Stimulated activated CD4-positive, alpha-beta T cell treated with anti-CD3 and anti-CD28 coated beads, Interleukin-2, amount 100 ng/mL, for 24 hours (primary cell): ENCODE measurements at places on chromosomes 12 and 14.

DNA sequence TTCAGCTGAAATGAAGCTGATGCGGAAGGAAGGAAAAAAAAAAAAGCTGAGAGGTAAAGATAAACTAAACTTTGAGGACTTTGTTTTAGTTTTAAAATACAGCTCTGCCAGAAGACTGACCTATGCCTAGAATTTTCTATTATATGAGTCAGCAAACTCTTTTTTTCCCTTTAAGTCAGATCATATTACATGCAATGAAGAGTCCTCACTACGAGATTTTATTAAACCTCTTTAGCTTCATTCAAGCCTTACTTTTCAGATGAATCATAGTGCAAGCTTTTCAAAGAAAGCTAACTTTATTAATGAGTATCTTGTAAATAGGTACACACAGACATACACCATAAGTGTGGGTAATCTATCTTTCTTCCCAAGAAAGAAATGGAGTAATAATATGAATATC lies 57.8 kb upstream of the FSCB start:
- no peak for DNase-seq

DNA sequence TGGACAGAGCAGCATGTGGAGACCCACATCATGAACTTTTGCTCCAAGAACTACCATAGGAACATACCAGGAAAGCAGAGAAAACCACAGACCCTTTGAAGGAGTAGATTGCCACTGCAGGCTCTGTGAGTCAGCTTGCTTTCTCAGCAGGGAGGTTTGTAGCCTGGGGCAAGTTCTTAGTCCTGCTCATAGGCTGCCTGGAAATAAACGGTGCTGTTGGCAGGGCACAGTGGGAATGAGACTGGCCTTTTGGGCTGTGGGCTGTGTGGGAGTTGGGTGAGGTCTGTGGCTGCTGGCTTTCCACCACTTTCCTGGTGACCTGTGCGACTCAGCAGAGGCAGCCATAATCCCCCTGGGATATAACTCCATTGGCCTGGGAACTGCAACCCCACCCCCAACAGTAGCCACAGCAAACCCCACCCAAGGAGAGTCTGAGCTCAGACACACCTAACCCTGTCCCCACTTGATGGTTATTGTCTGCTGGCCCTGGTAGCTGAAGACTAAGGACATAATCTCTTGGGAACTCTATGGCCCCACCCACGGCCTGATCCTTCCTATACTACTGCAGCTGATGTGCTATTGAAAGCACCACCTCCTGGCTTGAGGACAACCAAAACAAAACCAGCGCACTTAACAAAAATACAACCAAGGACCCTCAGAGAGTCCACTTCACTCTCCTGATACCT lies 192.1 kb upstream of the GARIN6 start:
- DNase-seq: no peak

DNA sequence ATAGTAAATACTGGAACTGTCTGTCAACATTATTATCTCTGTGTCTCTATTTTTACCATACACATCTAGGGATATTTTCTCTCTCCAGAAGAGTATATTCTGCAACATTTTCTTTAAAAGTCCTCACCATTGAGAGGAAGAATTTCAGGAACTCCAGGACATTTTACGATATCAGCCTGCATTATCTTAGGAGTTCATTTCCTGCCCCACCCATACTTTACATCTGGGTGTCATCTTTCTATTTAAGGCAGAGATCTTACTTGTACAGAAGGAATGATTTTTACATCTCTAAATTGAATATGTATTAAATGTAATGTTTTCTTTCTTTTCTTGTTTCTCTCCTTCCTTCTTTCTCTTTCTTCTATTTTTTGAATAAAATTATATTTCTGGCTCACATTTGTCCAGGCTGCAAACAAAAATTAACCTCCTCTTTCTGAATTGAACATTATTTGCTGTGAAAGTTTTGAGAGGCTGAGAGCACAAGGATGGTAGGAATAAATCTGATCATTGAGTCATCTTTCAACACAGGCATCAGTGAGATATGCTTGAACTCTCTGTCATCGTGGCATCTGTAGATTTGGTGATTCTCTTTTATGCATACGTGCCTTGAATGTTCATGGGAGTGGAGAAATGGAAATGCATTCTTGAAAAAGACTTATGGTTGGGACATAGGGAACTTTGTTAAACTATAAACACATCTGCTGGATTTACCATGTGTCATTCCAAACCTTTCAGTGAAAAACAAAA lies 753.6 kb downstream of the SLC16A7 start:
- no peak for DNase-seq

- DNase-seq: no peak
Measured at GRCh38 chr12:46664761-46665287, 161.0 kb downstream of the SLC38A4 start.

GRCh38 chr14:85313560-85314207 lies 216.3 kb upstream of the FLRT2 start:
- no peak for DNase-seq

- no peak for DNase-seq
Measured at GRCh38 chr12:89024580-89024979, 327.7 kb downstream of the DUSP6 start.

GRCh38 chr12:93297536-93297935 lies 80.2 kb upstream of the NUDT4 start:
- no peak for DNase-seq

DNA sequence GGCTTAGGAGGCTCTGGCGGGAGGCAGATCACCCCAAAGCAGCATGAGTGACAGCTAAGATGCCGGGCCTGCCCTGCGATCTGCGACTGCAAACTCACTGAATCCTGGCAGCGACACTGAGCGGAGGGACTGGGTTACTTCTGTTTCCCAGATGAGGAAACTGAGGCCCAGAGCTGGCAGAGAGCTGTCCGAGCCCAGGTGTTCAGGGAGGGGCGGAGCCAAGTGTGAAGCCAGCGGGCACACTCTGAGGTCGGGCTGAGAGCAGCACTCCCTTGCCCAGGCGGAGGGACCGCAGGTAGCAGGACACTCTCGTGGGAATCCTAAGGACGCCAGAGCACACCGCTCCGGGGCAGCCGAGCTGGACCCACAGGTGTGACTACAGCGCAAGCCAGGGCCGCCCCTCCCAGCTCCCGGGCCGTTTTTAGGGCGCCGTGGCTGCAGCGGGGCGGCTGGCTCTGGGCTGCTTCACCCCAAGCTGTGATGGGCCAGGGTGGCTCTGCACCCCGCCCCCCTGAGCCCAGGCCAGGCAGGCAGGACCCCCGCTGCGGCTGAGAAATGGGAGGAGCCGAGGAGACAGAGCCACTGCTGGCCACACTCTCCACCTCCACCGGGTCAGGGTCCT lies 27.4 kb downstream of the MMP17 start:
- no peak for DNase-seq

DNA sequence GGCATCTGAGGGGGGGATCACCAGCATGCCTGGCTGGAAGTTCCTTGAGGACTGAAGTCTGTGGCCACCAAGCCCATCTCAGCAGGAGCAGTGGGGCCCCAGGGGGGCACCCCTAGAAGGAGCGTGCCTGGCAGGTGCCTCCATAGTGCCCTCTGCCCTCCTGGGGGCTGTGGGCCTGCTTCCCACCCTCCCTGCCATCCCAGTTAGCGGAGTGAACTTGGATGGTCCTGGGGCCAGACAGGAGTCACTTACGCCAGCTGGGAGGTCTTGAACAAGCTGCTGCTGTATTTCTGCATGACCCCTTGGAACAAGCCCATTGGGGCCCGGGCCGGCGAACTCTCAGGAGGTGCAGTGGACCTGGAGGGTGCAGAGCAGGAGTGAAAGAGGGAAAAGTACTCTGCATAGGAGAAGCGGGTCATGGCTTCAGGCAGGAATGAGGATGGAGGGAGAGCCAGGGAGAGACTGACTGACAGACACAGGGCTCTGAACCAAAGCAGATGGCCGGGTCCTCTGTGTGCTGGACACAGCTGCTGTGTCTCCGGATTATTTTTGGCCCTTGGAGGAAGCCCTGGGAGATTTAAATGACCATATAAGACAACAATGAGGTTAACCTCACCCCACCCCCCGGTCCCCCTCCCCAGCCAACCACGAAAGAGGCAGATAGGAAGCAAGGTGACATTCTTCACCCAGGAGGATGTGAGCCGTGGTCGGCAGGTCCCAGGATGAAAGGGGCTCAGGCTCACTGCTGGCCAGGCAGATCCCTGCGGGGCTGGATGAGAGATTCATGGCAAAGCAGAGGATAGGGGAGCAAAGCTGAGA lies 19.6 kb downstream of the ASB2 start:
- no peak for DNase-seq

GRCh38 chr12:68794653-68795251 lies 13.2 kb upstream of the MDM2 start:
- DNase-seq: no peak

- DNase-seq: no peak
Measured at GRCh38 chr12:114447274-114447716, 41.4 kb upstream of the TBX5 start.

DNA sequence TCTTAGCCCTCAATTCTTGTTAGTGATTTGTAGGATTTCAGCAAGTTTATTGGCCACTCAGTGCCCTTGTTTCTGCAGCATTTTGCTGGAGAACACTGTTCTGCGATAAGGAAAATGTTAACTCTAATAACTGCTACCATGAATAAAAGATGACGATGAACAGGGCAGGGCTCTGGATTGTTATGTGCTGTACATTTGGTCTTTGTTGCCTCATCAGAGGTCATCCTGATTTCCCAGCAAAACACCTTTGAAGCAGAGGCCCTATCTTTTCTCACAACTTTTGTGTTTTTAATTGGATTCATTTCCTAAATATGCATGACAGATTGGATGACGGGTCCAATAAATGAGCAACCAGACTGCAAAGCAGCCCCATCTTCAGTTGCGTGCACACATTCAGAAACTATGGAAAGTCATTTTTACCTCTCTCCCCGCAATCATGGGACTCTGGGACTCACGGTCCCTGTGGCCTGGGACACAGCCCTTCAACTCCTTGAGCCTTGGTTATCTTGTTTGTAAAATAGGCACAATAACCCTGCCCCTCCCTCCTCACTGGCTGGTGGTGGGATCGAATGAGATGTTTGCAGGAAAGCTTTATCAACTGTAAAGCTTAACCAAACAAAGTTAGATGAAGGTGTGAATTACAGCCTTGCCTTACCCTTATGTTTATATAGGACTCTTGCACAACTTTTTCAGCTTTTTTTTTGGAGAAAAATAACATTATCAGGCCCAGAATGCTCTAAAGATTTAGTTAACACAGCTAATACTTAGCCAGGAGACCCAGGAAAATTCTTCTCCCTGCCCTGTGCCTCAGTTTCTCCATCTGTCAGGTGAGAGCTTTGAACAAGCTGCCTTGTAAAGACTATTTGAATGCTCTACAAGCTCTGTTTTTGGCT lies 45.4 kb downstream of the RPH3A start:
- no peak for DNase-seq

- DNase-seq: no peak
Measured at GRCh38 chr12:106001837-106002218, 136.9 kb downstream of the NUAK1 start.

DNA sequence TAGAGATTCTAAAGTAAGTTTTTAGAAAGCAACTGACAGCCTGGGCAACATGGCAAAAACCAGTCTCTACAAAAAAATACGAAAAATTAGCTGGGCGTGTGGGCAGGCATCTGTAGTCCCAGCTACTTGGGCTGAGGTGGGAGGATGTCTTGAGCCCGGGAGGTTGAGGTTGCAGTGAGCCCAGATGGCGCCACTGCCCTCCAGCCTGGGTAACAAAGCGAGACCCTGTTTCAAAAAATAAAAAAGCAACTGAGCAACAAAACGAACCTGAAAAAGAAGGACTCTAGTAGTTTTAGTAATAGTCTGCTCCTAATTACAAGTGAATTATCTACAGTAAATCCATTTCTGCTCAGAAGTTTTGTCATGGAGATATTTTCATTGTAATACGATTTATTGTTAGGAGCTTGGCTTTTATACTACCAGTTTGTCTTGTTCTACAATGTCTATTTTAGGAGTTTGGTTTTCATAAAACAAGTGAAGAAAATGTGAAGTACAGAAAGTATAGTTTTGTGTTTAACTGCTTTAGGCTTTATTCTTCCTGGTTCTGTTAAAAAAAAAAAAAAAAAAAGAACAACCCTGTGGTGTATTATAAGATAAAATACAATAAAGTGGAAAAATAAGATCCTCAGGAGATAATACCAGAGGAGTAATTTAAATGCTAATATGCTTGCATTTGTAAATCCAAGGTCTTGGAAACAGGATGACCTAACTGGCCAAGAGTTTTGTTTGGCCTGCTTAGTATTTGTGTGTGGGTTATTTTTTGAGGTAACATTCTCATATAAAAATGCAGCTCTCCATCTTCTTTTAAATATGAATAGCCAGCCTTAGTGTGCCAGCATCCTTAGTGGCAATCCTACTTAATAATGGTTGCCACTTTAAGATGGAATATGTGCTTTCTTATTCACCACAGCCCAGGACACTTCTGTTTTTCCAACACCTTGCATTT lies 2.8 kb downstream of the TMX1 start:
- no peak for DNase-seq

DNA sequence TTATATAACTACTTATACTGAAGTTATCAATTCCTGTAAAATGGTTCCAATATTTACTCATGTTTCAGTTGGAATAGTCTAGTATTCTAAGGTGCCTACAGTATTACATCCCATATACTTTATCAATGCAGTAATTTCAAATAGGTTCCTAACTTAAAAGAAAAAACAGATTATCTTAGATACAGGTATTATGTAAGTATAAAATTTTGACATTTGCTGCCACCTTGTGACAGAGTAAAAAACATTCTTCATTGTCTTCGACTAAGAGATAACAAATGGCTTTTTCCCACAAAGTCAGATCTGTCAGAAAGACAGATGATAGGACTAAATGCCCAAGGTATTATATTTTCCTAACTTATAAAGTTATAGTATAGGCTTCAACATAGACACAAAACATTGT lies 78.7 kb downstream of the TXNDC16 start:
- no peak for DNase-seq

DNA sequence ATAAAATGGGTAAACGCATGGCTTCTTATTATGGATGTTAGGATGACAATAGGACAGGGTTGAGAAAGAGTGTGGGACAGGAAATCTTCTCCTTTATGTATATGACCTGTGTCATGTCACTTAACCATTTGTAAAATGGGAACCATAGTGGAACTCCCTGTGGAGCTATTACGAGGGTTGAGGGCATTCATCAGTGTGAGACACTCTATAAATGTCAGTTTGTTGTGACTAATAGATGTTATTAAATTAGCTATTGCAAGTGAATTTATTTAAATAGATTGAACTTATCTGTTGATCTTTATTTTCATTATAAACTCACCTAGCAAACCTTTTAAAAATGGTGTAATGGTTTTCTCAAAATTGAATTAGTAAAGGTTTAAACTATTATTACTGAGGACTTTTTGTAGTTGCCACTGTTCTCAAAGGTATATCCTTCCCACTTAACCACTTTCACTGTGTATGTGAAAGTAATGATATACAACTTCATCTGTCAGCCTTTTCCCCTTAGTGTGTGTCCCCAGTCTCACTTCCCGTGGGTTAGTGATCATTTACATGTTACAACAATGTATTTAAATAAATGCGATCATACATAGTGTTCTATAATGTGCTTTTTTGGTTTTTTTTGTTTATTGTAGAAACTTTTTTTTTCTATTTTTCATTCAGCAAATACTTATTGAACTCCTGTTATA lies 17.1 kb downstream of the HELB start:
- no peak for DNase-seq
